Stimulated activated CD8-positive, alpha-beta memory T cell treated with anti-CD3 and anti-CD28 coated beads, Interleukin-4, amount 100 ng/mL, for 24 hours (primary cell): ENCODE measurements at places on chromosomes 12 and 14.

- no peak for DNase-seq
Observed at GRCh38 chr14:56324856-56325699, 206.9 kb downstream of the PELI2 start.

GRCh38 chr12:42477941-42478340 is 111.6 kb downstream of the PRICKLE1 start:
- DNase-seq: no peak

- DNase-seq: no peak
Observed at GRCh38 chr12:69163681-69164362, 75.5 kb upstream of the CPSF6 start.

GRCh38 chr12:45388545-45388944 is 172.7 kb downstream of the ANO6 start:
- DNase-seq: no peak

- DNase-seq: no peak
Observed at GRCh38 chr14:69039288-69039628, 60.2 kb upstream of the ACTN1 start.

DNA sequence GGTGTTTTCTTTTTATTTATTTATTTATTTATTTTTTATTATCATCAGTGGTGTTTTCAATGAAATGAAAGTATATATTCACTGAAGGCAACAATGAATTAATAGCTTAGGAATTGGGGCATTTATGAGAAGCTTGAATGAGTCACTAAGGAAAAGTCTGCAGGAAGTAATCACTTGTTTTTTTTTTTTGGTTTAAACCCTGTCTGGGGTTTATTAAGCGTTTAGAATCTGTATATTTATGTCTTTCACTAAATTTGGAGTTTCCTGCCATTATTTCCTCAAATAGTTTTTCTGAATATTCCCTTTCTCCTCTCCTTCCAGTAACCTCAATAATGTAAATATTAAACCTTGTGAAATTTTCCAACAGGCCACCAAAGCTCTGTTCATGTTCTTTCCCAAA is 85.5 kb downstream of the TESC start:
- DNase-seq: no peak

GRCh38 chr14:104871145-104871655 is 6.1 kb downstream of the CEP170B start:
- DNase-seq: no peak
